ENCODE measurements at places on chromosomes 7 and 10.
A peak's percentile ranks its signal among the peaks of the same experiment; 100 is the strongest.

DNA sequence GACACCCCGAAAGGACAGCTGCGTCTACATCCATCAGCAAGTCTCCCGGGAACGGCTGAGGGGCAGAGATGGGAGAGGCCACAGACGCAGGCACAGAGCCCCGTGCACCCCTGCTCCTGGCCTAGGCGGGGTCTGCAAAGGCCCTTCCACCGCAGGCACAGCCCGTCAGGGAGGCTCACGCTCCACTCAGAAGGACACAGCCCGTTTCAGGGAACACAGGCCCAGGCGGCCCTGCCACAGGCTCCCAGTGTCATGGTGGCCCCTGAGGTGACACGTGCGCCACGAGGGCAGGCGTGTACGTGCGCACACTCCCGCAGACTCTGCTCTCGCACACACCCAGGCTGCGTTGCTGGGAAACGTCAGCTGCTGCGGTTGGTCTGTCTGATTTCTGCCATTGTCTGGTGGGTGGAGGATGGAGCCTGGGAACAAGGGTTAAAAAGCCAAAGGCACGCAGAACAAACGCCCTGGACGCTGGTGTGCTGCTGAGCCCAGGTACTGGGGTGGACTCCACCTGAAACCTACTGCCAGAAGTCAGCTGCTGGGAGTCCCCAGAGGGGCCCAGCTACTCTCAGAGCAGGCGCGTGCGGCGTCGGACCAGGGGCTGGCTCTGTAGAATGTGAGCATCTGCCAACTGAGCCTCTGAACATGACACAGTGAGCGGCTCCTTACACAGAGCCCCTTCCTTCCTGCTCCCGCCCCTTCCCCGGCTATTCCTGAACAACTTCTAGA, 13.1 kb downstream of the GPER1 start:
- DNase-seq, result no peak

- peak; percentile 89 for DNase-seq
Measured at GRCh38 chr10:119445311-119445934, 97.1 kb downstream of the RGS10 start.

GRCh38 chr7:112994656-112995055, 92.0 kb downstream of the GPR85 start:
- no peak for DNase-seq

GRCh38 chr7:12322284-12322902, 81.3 kb downstream of the VWDE start:
- no peak for DNase-seq

GRCh38 chr10:60942788-60943315, 1.1 kb downstream of the RHOBTB1 start:
- DNase-seq, result peak; percentile 17

DNA sequence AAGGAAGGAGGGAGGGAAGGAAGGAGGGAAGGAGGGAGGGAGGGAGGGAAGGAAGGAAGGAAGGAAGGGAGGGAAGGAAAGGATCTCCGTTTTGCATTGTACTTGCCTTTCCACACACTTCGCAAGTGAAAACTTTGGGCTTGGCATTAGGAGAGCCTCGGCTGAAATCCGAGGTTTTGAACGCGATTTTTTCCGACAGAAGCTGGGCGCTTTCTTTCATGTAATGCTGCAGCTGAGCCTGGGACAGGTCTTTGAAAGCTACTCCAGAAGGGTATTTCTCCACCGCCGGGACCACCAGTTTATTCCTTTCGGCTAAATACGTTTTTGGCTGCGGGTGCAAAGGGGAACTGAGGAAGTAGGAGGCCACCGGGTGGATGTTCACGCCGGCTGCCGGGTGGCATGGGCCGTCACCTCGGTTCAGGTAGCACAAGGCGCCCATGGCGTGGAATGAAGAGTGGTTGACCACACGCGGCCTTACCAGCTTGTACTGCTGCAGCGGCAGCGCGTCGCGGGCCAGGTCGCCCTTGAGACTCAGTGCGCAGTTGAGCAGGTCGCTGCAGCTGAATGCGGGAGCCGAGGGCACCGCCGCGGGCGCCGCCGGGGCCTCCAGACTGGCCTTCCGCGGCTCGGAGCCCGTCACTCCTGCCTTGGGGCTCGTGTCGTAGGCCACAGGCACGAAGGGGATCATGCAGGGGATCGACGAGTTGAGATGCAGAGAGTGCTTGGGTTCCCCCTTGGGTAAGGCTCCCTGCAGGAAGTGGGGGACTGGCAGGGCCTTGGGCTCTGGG, 825 bp downstream of the FEZF1 start:
- DNase-seq, result no peak

DNA sequence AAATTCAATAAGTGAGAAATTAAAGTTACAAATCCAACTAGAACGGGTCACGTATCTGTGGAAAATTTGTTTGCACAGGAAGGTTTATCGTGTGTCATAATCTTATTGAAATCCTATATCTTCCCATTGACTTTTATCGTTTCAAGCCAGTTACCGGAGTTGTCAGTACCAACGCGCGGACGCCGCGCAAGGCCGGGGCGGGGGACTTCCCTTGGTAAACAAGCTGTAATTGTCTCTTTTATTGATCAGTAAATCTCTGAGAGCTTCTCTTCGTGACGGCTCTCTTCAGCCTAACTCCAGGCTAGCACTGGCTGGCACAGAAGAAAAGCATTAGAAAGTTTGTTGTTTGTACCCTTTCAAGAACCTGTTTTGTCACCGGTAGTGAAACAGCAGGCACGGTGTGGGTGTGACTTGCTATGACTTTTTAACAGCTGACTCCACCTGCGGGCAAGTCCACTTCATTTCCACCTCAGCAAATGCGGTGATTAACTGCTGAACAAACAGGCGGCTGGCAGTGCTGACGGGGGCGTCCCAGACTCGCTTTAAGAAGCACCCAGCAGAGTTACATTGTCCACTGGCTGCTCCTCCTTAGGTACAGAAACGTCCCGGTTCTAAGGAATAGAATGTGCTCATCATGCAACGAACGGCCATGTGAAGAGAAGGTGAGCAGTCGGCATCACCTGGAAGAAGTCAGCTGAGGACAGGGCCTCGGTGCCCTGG, 215.8 kb downstream of the MAD1L1 start:
- DNase-seq, result no peak
